ENCODE measurements at places on chromosomes 11 and 22. TPM values are rescaled to one million over a fixed set of nuclear protein-coding genes. Genes with fewer than 3 reads are reported as not detected.

DNA sequence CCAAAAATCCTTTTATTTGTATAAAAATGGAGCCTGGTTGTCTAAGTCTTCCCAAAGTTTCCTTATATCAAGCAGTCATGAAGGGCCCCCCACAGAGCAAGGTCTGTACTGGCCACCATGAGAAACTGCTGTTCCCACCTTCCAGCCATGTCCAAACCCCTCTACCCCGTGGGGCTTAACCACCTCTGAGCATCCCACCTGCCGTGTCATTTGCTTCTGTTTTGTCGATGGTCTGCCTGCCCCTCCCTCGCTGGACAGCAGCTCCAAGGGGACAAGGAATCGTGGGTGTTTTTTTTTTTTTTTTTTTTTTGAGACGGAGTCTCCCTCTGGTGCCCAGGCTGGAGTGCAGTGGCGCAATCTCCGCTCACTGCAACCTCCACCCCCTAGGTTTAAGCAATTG is 11.1 kb upstream of the ANO1 start:
- no peak for DNase-seq
- H3K4me3 ChIP-seq = no peak overlapping the region
- peaks cover 23% of the 10 kb centered on the region for H3K27me3 ChIP-seq

DNA sequence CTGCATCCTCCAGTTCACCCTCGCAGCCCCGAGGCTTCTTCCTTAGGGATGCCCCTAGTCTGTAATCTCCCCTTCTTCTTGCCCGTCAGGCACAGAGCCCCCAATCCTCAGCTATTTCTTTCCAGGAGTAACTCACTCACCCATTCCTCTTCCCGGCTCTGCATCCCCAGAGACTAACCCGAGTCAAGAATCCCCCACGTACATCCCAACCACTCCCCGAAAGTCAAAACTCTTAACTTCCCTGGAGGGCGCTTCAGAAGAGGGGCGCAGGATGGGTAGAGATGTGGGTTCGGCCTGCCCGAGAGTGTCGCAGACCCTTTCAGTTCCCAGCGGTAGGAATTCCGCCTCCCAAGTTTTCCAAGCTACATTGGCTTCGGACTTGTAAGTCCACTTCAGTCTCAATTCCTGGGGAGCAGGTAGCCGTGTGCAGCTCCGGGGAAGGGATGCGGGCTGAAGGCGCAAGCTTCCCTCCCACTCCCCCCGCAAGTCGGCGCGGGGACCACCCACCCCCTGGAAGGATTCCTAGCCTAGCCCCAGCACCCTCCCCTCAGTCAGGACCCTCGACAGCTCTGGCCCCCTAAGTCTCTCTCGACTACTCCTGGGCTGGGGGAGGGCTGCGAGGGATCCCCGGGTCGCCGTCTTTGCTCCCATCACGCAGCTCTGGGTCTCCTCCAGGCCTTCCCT is 871 bp downstream of the BDNF start:
- peak; percentile 61 for DNase-seq
- H3K4me1 ChIP-seq = peaks cover 29% of the 10 kb centered on the region
- peak overlapping the region; percentile 94 for H3K27ac ChIP-seq
- H3K36me3 ChIP-seq = no peaks in the 10 kb centered on the region

DNA sequence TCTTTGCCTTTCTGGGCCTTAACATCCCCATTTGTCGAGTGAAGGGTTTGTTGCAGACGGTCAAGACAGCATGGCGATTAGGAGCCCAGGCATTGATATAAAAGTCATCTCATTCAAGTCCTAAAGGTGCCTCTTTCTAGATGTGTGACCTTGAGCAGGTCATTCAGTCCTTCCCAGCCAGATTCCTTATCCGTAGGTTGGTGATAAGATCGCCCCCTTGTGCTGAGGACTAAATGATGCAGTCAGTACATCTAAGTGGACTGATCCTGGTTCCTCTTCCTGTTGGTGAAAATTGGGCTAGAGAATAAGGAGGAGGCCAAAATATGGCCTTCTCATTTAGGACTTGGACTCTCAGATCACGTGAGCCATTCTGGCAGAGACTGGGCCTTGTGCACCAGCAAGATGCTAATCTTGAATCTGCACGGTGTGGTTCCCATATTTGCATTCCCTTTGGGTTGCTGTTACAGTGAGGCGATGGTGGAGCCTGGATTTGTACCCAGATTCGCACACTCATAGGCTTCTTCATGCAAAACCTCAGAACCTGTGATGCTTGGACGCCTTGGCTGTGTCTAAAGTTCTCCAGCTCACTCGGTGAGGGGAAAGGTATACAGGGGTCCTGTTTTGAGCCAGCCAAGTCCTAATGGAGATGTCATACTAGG is 156.8 kb downstream of the MYO18B start:
- no peak overlapping the region for H3K4me3 ChIP-seq
- no peaks in the 10 kb centered on the region for H3K27me3 ChIP-seq
- no peak for DNase-seq
- no peaks in the 10 kb centered on the region for H3K36me3 ChIP-seq

- H3K36me3 ChIP-seq = peaks cover 10% of the 10 kb centered on the region
- H3K27me3 ChIP-seq = no peaks in the 10 kb centered on the region
- no peak overlapping the region for H3K4me3 ChIP-seq
- peaks cover 5% of the 10 kb centered on the region for H3K4me1 ChIP-seq
- H3K27ac ChIP-seq = no peak overlapping the region
Observed at GRCh38 chr22:45818424-45819085, 146.9 kb downstream of the ATXN10 start.

Gene C11orf87
- 0.07 TPM for total RNA-seq
